IMR-90 (cell line): ENCODE measurements at places on chromosomes 13 and 19. TPM values are rescaled to one million over a fixed set of nuclear protein-coding genes. Genes with fewer than 3 reads are reported as not detected.

DNA sequence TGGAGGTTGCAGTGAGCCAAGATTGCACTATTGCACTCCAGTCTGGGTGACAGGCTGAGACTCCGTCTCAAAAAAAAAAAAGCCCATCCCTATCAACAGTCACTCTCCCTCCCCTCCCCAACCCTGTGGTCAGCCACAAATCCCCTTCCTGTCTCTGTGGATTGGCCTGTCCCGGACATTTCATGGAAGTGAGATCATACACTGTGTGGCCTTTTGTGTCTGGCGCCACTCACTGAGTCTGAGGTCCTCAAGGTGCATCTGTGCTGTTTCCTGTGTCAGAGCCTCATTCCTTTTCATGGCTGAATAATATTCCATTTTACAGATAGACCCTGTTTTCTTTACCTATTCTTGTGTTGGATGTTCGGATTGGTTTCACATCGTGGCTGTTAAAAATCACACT is 149.5 kb downstream of the PTPRS start:
- DNase-seq, result no peak
- no peaks in the 10 kb centered on the region; the same call in 1 of the 2 replicates for H3K27me3 ChIP-seq
- peaks cover 2% of the 10 kb centered on the region; the same call in 1 of the 2 replicates for H3K4me1 ChIP-seq
- no peaks in the 10 kb centered on the region for H3K36me3 ChIP-seq

The SELENOV gene
- not detected in 2 replicates for total RNA-seq

The LILRA2 gene
- total RNA-seq, result not detected in 2 replicates

- DNase-seq, result no peak
- H3K4me3 ChIP-seq, result no peak overlapping the region
- H3K27ac ChIP-seq, result no peak overlapping the region
- no peaks in the 10 kb centered on the region for H3K36me3 ChIP-seq
- no peaks in the 10 kb centered on the region; the same call in 1 of the 2 replicates for H3K27me3 ChIP-seq
Observed at GRCh38 chr13:31385540-31385939, 185.8 kb downstream of the B3GLCT start.

The ZNF841 gene
- total RNA-seq, result 25.8 and 28.9 TPM in 2 replicates

The TEX26 gene
- not detected in 2 replicates for total RNA-seq
